ENCODE measurements at places on chromosomes 7 and 10. TPM values are rescaled to one million over a fixed set of nuclear protein-coding genes. Genes with fewer than 3 reads are reported as not detected.

- DNase-seq: no peak
These were observed 453.1 kb downstream of the SORCS1 start for GRCh38 chr10:106711313-106711906.

Gene CCL24
- total RNA-seq: 2.4 TPM

DNA sequence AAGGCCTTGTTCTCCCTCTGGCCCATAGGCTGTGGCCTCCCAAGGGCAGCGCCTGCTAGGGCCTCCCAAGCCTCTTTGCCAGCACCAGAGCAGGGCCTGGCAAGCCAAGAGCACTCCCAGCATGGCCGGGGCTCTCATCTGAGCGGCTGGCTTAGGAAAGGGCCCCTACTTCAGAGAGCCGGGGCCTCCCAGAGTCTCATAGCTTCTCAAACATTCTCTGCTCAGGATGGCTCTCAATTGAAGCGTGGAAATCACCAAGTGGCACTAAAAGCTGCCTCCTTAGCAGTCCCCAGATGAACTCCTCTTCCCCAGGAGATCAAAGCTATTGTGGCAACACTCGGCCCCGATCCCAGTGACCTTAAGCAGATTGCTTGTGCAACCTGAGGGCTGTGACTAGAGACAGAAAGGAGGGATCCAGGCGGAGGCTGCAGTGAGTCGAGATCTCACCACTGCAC is 69.4 kb downstream of the FAM53B start:
- no peak for DNase-seq

Gene GIMAP1
- 5.4 TPM for total RNA-seq

GRCh38 chr10:30494558-30494957 is 60.6 kb downstream of the MAP3K8 start:
- no peak for DNase-seq

Gene SLC39A12
- 0.32 TPM for total RNA-seq

- no peak for DNase-seq
These were observed 298.2 kb downstream of the GRID1 start for GRCh38 chr10:86068231-86069054.

DNA sequence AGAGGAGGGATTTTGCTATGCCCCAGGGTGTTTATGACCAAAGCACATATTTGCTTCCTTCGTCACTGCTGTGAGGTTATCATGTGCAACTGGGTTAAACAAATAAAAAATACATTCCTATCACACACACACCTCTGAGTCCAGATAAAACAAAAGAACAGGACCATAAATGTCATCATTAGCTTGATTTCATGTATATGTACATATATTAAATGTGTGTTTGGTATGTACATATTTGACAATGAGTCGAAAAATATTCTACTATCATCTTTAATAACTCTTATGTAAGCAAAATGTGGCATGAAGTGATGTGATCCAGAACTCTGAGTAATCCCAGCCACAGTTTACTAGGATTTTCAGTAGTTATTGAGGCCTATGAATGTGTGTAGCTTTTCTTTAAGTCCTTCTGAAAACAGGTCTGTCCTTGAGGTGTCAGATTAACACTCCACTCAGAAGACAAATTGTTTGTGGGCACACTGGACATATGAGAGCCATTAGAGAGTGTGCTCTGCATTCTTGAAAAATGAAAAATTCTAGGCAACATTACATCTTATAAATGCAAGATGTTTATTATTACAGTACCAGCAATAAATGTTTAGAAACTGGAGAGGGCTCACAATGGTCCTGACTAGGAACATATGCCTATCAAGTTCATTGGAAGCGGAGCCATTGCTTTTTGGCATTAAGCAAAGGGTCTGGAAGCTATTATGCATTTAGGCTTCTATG is 335.1 kb upstream of the SEMA3A start:
- no peak for DNase-seq
